Left renal cortex interstitium (tissue), 4 donors: ENCODE measurements at places on chromosomes 1 and 21.
A peak's percentile ranks its signal among the peaks of the same experiment; 100 is the strongest.

GRCh38 chr1:115402753-115403184, 64.7 kb upstream of the NGF start:
- no peak for DNase-seq

DNA sequence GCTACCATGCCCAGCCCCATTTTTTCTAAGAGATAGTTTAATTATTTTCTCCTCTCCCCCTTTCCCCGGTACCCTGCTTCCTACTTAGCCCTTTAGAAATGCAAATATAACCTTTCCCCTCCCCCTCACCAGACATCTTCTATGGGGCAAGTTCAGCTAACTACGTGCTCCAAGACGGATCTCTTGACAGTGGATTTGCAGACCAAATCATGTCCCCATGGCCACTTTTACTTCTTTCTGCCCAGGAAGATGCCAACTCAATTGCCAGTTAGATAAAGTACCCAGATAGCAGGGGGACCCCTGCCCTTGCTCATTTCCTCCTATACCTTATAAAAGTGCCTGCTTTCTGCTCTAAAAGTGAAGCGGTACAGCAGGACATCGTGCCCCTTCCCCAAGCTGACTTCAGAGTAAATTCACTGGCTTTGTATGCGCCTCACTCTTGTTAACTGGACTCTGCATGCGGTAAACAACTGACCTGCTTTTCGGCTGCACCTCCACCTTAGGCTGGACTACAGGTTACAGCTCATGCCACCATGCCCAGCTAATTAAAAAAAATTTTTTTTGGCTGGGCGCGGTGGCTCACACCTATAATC, 7.4 kb downstream of the DNAJC11 start:
- no peak for DNase-seq

GRCh38 chr1:36367066-36367465, 18.7 kb downstream of the STK40 start:
- DNase-seq = no peak

DNA sequence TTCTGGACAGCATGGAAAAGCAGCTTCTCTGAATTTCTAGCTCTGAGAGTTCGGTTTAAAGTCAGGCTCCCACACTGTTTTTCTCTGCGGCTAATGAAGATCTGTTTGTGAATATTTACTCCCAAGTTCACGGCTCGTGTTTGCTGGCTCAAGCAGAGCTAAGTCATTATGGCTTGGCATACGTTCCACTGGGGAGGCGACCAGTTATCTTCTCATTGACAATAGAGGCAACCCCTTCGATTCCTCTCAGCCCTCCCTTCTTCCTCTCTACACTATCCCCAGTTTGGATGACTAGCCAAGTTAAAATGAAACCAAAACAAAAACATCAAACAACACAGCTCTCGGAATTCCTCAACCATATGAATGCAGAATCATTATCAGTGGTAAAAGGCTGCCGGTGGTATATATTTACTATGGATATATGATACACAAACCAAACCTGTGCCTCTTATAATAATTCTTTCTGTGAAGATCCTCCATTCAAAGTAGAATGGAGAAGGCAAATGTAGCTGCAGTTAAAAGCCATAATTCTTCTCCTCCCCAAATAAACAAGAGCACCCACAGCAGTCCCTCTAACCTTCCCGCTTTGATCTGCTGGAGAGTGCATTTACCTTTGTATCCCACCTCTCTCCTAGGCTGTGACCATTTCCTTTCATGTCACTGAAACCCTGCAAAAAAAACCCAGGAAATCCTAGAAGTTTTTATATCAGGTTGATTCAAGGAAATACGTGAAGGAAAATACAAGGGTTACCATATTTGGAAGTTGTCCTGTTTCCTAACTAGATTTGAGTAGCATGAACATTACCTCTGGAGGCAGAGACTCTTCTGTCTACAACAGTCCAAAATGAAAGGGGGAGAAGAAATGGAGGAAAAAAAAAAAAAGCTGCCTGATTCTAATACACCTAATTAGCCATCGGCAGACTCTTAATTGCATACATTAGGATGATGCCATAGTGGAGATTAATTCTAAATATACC, 108.3 kb upstream of the USH2A start:
- peak; percentile 27 for DNase-seq

DNA sequence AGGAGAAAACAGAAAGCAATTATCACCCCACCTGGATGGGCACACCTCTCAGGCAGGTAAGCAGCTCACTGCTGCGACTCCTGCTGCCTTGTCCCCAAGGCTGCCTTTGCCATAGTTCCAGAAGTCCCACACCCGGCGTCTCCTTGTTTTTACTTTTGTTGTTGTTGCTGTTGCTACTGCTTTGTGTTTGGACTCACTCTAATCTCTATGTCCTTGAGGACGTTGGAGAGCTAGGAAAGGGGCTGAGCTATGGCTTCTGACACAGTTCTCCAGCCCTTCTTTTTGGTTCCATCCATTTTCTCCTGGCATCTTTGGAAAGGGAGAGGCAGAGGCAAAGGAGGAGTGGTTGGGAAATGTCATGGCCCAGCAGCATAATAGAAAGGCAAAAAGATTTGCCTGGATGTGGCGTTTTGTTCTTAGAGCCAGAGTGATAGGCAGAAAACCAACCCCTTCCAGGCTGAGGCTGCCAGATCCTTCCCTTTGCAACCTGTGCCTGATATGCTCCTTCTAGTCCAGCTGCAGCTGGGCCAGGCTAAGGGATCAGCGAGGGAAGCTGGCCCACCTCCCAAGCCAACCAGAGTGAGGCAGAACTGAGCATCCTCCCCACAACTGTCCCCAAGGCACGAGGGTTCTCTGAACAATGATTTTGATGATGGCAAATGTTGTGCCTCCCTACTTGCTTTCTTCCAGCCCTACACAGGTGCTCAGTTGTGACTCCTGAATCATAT, 270.7 kb downstream of the ASTN1 start:
- DNase-seq = no peak

GRCh38 chr1:30965924-30966599, 57.5 kb upstream of the SDC3 start:
- no peak for DNase-seq

- no peak for DNase-seq
Observed at GRCh38 chr1:224805889-224806288, 123.6 kb upstream of the DNAH14 start.

DNA sequence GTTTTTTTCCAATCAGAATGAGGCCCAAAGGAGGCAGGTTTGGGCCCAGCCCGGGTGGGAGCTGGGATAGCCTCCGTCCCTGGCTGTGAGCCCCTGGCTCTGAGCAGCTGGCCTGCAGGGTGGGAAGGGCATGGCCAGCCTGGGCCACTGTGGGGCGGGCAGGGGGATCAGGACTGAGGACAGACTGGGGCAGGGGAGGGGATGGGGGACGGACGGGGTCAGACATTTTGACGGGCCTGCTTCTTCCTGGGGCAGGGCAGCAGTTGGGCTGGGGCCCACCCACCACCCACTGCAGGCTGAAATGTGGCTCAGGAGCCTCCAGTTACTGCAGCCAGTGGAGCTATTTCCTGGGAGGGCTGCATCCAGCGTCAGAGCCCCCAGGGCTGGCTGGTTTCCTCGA, 2.5 kb upstream of the SLC6A9 start:
- no peak for DNase-seq

- no peak for DNase-seq
Observed at GRCh38 chr1:67850151-67850551, 16.9 kb upstream of the GNG12 start.

DNA sequence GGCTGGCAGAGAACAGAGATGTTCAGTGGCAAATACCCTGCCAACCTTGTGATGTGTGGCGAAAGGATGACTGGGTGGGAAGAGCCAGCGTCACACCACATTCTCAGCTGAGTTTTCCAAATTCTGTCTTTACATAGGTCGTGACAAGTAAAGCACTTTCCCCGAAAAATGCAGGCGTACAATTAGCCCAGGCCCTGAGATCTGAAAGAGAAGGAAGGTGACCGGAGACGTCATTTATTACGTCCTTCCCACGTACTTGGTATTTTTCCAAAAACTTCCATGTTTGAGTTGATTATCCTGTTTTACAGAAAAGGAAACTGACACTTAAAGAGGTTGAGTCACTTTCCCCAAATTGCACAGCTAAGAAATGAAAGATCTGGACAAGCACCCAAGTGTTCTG, 413.3 kb downstream of the PRDM2 start:
- DNase-seq = no peak
